ENCODE measurements at places on chromosomes 3 and 15.

- DNase-seq: no peak
These were observed 3.8 kb downstream of the NCEH1 start for GRCh38 chr3:172707030-172707429.

DNA sequence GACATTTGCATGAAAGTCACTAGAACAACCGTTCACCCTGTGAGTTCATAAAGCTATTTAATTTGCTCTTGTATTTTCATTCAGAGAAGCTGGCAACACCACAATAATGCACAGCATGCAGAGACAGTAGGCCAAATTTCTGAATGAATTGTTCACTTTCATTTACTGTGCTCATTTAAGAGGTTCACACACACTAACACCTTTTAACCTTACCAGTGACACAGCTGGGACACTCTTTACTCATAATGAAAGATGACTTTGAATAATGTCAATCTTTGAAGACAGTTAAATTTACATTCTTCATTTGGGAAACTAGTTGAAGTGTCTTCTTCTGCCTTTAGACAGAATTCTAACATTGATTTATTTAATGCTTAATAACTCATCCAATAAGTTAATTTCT lies 95.7 kb downstream of the ROBO1 start:
- no peak for DNase-seq

GRCh38 chr3:60839246-60839645 lies 412.0 kb downstream of the FHIT start:
- DNase-seq: no peak

- DNase-seq: no peak
These were observed 45.6 kb upstream of the LDHAL6B start for GRCh38 chr15:59160880-59161593.

- DNase-seq: no peak
These were observed 80.1 kb upstream of the TRIM42 start for GRCh38 chr3:140597792-140598191.

DNA sequence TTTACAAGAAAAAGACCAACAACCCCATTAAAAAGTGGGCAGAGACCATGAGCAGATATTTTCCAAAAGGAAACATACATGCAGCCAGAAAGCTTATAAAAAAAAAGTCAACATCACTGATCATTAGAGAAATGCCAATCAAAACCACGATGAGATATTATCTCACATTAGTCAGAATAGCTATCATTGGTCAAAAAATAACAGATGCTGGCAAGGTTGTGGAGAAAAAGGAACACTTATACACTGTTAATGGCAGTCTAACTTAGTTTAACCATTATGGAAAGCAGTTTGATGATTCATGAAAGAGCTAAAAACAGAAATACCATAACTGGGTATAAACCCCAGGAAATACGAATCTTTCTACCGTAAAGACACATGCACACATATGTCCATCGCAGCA lies 76.3 kb downstream of the SUCNR1 start:
- no peak for DNase-seq

- no peak for DNase-seq
These were observed 36.1 kb downstream of the NPTN start for GRCh38 chr15:73597036-73597638.

- DNase-seq: no peak
These were observed 112.4 kb upstream of the TLE3 start for GRCh38 chr15:70210076-70210475.

GRCh38 chr15:40102897-40103858 lies 5.5 kb downstream of the BMF start:
- DNase-seq: no peak

DNA sequence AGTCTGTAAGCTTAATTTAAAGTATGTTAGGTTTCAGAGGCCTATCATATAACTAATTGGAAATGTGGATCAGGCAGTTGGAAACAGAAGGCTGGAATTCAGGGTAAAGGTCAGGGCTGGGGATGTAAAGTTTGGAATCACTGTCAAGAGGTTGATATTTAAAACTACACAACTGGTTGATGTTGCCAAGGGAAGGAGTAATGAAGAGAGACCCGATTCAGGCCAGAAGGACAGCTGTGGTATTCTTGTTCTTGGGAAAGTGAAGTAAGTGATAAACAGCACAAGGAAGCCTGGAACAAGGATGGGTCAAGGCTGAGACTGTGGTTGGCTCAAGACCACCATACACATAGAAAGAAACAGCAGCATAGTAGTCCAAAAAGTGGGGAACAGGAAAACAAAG lies 654.2 kb downstream of the NTRK3 start:
- DNase-seq: no peak

DNA sequence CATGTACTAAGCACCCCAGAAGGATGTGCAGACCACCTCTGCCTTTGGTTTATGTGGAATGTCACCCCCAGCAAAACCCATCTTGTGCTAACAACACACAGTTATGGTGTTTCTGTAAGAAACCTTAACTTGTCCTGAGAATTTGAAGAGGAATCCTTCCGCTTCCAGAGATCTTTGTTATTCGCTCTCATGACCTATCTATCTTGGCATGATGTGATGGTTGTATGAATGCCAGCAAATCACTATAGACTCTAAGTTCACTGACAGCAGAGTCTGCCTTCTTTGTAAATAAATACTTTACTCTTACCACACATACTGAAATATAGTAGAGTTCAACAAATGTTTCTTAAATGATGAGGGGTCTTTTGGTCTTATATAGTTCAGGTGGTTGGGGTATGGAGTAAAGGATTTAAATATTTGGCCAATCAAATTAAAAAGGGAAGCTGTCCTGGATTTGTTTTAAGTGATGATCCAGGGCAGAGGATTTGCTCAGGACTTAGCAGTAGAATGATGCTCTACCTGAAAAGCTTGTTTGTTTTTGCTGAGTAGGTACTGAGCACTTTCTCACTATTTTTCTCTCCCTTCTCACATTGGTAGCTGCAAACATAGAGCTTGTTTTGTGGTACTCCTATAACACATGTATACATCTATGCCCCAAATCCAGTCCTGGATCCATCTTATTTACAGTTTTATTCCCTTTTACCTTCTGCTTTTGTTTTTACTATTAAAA lies 27.9 kb upstream of the RTP1 start:
- no peak for DNase-seq

GRCh38 chr3:120093119-120093910 lies 932 bp downstream of the GSK3B start:
- no peak for DNase-seq

GRCh38 chr15:23572844-23573243 lies 7.4 kb downstream of the MKRN3 start:
- DNase-seq: no peak

DNA sequence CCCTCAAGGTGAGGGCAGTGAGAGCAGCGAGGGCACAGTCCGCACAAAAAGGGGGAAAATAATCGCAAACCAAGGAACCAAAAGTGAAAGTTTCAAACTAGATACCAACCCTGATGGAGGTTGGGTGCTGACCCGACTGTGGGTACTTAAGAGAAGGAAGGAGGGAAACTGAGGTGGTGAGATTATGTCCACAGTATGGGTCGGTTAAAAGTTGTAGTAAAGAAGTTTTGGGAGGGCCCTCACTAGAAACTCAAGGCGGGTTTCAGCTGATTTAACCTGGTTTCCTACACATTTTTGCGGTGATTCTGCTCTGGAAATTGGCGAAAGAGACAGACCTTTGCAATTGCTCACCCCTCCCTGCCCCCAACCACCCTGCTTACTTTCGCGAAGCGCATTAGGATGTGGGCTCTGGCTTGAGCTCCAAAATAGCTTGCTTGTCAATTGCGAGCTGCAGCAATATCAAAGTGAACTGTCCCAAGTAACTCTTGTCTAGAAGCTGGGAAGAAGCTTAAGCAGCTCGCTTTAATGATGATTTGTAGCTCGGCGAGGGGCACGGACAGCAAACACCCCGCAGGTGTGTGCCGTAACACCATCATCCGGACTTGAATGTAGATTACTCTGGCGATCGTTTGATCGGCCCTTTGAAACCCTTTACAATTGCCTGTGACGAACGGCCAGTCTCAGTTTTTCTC lies 15.8 kb downstream of the SOX2 start:
- no peak for DNase-seq

GRCh38 chr15:66894986-66895780 lies 170.2 kb upstream of the SMAD3 start:
- DNase-seq: no peak

GRCh38 chr3:15102836-15103235 lies 3.9 kb upstream of the RBSN start:
- DNase-seq: no peak

GRCh38 chr3:3353153-3353552 lies 173.7 kb upstream of the CRBN start:
- no peak for DNase-seq

All from NCI-H1930 (cell line).